ENCODE measurements at places on chromosomes 1 and 21.

- no peak for DNase-seq
These were observed 110.0 kb downstream of the SMYD3 start for GRCh38 chr1:246397046-246397445.

GRCh38 chr1:152679459-152679858 is 4.4 kb downstream of the LCE2C start:
- DNase-seq, result no peak

GRCh38 chr1:35894183-35894582 is 11.2 kb downstream of the AGO1 start:
- DNase-seq, result no peak

DNA sequence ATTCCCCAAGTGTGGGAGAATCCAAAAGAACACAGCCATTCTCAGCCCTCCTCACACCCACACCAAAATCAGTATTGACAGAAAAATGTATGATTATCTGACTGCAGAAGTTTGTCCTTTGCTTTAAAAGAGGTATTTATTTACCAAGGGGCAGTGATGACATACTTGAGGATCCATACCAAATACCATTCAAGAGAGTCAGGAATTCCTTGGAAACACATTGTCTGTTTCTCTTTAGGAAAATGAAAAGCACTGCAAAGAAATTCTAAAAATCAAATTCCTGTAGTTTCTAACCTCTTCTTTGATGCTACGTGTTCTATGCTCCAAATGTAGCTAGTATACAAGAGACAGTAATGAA is 509.6 kb upstream of the CXADR start:
- DNase-seq, result no peak

GRCh38 chr1:234771642-234772344 is 161.8 kb upstream of the IRF2BP2 start:
- no peak for DNase-seq

DNA sequence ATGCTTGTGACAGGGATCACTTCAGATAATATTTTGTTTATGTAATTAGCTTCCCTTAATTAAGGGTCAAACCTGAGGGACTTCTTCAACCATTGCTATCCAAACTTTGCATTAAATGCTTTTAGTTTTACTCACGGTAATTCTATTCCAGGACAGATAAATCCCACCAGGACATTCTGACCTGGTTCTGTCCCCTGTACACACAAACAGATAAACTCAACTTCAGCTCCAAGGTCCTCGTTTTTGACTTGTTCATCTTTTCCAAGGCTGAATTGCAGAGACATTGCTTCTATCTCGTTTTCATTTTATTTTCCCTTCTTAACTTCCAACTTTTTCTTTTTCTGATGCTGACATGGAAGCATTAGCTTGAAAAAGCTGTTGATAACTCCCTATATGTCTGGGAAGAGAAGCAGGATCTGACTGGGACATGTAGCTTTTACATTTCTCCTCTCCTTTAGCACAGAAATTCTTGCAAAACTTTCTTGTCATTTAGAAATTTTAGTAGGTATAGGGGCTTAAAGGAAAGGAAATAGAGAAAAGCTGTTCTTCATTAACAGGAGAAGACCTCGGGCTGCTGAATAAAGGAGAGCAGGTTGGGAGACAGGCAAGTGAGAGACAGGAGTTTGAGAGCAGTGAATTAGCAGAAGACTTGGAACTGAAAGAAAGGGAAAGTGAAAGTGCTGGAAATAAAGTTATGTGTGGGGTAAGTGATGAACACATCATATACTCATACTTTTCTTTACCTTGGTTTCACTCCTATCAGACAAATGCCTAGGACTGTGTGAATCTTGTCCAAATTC is 231.7 kb upstream of the B3GALT2 start:
- DNase-seq, result no peak

DNA sequence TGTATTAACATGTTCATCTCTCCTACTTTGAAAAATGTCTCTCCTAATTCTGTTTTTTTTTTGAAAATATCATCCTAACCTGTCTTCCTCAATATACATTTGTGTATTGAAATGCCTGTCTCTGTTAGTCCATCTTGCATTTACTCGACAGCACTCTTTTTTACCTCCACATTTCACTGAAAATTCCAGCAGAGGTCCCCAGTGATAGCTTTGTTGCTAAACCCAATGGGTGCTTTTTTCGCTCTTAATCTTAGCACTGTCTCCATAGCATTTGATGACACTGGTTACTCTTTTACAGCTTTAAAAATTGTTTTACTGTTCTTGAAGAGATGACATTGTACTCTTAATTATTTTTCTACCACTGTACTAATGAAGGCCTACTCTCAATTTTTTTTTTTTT is 10.8 kb downstream of the OSBPL9 start:
- DNase-seq, result no peak

DNA sequence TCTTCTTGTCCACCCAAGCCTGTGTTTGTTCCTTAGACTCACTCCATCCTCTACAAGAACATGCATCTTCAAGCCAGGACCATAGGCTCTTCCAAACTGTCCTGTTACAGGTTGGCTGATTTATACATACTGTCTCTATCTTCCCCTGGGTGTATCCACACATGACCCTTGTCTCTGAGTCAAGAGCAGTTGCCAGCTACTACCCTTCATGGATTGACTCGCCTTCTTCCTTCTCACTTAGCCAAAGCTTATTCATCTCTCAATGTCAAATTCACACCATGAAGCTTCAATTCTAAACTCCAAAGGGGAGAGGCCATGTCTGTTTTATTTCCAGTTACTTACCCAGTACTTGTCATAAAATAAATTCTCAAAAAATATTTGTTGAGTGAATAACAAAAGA is 64.1 kb upstream of the CACHD1 start:
- no peak for DNase-seq

DNA sequence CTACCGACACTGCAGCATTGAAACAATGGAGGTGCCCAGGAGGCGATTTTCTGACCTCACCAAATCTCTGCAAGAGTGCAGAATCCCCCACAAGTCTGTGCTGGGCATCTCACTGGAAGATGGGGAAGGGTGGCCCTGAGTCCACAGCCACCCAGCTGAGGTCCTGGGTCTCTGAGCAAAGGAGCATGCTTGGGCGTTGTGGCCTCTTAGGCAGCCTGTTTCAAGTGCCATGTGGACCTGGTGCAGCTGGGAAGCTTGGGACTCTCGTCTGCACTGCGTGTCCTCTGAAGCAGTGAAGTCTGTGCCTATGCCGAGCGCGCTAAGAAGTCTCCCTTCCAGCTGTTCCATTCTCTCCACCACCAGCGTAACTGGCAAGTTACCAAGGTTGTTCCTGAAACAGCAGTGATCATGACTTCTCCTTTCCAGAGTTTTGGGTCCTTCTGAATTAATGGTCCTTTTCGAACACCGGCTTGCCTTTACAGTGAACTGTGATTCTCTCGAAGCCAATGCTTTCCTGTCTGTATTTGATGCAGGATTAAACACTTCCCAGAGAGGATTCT is 5.0 kb upstream of the PLA2G2C start:
- no peak for DNase-seq

GRCh38 chr1:240763771-240764170 is 151.8 kb upstream of the GREM2 start:
- DNase-seq, result no peak

DNA sequence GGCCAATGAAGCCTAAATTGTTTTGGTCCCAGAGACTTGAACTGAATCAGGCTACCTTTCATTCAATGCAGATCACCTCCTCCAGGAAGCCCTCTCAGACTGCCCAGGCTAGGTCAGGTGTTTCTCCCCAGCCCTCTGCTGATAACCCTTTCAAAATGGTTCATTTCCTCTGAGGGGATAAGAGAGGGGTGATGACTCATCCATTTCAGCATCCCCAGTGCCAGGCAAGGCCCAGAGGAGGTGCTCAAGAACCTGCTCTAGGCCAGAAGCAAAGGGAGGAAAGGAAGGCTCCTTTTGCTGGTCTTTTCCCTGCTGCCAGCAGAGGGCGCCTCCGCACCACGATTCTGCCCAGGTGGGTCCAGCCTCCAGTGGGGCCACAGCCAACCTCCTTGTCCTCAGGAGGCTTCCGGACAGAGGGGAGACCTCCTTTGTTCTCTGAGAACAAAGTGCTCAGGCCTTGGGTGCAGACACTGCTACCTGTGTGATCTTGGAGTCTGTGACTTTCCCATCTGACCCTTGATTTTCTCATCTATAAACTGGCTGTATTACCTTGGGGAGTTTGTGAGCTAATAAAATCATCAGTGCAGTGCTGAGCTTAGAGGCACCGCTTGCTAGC is 45.3 kb upstream of the ARHGEF10L start:
- peak; percentile 84 for DNase-seq

DNA sequence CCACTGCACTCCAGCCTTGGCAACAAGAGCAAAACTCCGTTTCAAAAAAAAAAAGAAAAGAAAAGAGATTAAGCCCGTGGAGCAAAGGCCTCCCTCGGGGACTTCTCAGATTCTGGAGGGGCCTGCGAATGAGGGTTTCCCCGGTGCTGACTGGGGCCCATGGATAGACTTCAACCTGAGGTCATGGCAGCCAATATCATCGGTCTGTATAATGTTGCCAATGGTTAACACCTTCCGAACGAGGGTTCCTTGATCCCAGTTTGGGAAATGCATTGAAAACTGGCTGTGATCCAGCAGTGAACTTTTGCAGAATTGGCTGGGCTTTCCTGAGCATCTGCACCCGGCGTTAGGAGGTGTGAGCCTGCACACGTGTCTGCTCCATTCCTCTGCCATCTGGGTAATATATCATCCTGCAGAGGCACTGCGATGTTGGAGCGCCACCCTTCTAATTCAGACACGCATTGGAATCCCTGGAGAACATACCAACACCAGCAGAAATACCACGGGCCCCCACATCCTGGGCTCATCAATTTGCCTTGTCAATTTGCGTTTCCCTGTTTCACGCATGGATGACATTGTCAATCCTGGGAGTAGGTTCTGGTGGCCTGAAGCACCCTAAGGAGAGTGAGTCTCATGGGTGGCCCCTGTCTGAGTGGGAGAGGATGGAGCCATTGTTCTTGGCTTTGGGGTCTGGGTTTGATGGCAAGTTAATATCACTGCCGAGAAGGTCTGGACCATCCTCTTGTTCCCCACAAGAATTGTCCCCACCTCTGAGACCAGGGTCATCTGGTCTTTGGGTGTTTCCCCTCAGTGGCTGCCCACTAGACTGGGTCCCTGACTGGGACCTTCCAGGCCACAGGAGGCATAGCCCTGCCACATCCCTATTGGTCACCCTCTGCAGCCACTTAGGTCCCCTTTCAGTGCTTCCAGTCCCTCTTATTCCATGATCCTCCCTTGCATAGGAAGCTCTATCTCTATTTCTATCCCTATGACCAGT is 441.0 kb downstream of the PTPRU start:
- DNase-seq, result no peak

Data from Calu3 (cell line).